Fibroblast of the conjunctiva (primary cell): ENCODE measurements at places on chromosomes 16 and 17.

- no peak for DNase-seq
Observed at GRCh38 chr17:50134206-50135110, 4.5 kb upstream of the SAMD14 start.

GRCh38 chr16:4064950-4065352, 51.3 kb downstream of the ADCY9 start:
- DNase-seq: no peak

GRCh38 chr17:39740357-39741111, 2.8 kb downstream of the GRB7 start:
- DNase-seq: no peak

GRCh38 chr17:42016941-42017865, at the start of gene DNAJC7:
DNAJC7 (minus strand) TSS chr17:42017439; CDS start chr17:42017416, 23 bp downstream.
- peak; percentile 79 for DNase-seq

DNA sequence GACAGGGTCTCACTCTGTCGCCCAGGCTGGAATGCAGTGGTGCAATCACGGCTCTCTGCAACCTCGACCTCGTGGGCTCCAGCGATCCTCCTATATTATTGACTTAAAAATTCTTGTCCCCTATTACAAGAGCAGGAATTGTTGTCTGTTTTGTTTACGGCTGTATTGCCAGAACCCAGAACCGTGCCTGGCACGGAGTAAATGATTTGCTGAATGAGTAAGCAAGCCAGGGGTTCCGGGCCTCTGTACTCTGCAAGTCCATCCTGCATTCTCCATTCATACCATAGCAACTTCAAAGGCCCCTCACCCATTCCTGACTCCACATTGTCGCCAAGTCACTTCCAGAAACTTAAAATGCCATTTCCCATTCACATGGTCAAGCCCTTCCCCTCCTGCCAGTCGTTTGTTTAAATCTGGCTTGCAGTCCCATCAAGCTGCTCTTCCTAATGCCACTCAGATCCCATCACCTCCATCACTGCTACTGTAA, 6.9 kb downstream of the ADCY9 start:
- no peak for DNase-seq

DNA sequence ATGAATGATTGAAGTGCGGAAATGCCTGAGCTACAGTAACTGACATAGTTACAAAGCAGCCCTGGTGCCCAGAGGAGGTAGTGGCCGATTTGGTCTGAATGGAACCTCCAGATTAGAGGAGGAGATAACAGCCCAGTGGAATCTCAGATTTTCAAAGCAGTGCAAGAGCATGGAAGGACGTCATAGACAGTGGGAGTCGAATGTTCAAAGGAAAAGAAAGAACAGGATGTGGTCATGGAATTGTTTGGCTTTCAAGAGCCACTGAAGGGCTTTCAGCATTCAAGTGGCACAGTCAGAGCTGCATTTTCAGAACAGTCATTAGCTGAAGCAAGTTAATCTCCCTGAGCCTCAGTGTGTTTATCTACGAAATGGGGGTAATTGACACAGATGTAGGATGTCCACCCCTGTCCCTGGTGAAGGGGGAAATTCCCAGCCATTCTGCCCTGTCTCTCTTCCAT, 104.6 kb upstream of the CACNG3 start:
- no peak for DNase-seq

DNA sequence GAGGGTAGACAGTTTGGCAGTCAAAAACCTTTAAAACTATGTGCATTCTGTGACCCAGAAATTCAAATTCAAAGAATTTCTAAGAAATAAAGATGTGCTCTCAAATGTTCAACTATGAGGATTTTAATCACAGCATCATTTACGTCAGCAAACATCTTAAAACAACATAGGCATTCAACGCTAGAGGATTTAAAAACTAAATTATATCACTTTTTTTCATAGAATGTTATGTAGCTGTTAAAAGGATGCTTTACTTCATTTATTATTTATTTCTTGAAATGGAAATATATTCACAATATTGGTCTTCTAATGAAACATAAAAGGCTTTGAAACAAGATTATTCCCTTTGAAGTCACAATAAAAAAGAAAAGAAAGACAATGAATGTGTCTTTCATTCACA, 3.6 kb downstream of the GLP2R start:
- no peak for DNase-seq

DNA sequence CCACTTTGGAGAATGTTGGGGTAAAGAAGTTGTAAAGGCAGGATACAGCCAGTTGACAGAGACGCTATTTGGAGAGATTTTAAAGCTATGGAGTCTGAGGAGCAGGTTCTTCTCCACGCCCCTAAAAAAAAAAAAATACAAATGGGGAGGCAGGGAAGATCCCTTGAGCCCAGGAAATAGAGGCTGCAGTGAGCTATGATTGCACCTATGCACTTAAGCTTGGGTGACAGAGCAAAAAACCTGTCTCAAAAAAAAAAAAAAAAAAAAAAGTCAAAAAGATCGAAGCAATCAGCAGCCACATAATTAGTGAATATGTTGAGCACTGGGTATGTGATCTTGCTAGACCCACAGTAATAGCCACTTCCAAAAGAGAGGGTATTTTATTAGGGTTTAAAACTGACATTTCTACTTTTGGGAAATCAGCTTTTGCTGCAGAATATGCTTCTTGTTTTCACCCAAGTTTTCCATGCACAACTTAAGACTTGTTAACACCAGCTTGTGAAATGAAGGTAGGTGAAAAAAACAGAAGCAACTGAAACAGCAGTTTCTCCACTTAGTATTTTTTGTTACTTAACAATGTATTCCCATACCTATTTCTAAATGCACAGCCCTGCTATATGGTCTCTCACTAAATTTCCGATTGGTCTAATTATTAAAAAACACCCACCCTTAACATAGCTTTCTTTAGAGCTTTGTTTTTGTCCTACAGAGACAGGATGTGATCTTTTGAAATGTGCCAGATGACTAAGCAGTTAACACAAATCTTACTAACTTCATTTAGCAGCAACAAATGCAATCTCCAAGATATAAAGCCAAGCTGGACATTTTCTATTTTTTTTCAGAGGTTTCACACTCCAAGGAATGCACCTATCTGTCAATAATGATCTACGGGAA, 2.5 kb upstream of the ARL6IP1 start:
- DNase-seq: peak; percentile 13

GRCh38 chr17:66438101-66438500, 135.7 kb downstream of the PRKCA start:
- DNase-seq: no peak

GRCh38 chr17:51152766-51153209, 571 bp upstream of the NME1 start:
- DNase-seq: no peak

GRCh38 chr16:26546573-26546972, 520.2 kb upstream of the C16orf82 start:
- no peak for DNase-seq

DNA sequence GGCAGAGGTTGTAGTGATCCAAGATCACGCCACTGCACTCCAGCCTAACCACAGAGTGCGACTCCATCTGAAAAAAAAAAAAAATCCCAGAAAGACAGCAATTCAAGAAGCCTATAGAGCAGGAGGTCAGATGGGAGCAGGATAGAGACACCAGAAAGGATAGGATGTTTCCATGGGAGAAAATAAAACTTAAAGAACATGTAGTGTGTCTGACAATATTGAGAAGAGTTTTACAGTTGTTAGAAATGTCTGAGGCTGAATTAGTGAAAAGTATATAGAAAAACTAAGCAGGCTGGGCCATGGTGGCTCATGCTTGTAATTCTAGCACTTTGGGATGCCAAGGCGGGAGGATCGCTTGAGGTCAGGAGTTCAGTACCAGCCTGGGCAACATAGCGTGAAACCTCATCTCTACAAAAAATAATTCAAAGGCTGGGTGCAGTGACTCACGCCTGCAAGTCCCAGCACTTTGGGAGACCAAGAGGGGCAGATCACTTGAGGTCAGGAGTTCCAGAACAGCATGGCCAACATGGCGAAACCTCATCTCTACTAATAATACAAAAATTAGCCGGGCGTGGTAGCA, 15.3 kb upstream of the TRIM37 start:
- no peak for DNase-seq

DNA sequence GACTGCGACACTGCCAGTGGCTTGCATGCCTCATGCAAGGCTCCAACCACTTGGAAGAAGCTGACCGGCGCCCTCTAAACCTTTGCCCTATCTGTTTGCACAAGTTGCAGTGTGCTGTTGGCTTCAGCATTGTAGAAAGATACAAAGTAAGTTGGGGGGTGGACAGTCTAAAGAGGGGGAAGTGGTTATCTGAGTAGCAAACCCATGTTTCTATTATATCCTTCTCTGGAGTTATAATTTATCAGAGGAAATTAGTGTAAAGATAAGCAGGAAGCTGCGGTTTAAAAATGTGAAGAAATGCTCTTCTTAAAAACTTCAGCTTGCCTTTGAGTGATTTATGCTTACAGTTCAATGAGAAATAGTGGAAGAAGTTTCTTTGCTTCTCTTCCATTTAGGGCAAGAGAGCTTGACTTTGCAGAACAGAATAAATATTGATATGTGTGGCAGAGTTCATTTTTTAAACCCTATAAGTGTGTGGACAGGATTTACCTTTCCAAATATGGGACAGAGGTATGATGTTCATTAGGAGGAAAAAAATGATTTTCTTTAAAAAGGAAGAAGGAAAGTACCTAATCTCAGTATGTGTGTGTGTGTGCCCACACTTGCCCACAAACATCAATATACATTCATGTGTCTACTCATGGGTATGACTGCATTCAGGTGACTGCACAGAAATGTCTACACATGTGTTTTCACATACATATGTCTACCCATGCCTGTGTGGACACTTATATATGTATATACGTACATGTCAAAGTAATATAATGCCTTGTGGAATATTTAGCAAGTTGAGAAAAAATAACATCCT, 8.1 kb downstream of the AMZ2 start:
- no peak for DNase-seq

- DNase-seq: no peak
Observed at GRCh38 chr16:74264811-74265210, 31.8 kb upstream of the PSMD7 start.

DNA sequence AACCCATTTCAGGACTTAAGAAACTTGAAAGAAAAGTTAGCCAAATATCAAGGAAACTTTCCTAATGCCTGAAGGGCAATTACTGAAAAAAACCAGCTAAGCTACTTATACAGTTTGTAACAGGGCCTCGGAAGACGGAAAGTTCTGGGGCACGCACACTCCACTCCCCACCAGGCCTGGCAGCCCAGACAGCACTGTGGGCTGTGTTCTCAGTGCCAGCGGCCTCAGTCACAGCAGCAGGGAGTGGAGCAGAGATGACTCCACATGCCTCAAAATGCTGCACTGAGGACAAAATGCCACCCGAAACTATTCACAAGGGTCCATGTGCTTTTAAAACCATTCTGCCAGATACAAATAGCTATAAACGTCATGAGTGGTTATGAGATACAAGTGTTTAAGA, 6.3 kb upstream of the ECI1 start:
- DNase-seq: no peak

GRCh38 chr16:84648595-84649510, 542 bp downstream of the KLHL36 start:
- DNase-seq: no peak

DNA sequence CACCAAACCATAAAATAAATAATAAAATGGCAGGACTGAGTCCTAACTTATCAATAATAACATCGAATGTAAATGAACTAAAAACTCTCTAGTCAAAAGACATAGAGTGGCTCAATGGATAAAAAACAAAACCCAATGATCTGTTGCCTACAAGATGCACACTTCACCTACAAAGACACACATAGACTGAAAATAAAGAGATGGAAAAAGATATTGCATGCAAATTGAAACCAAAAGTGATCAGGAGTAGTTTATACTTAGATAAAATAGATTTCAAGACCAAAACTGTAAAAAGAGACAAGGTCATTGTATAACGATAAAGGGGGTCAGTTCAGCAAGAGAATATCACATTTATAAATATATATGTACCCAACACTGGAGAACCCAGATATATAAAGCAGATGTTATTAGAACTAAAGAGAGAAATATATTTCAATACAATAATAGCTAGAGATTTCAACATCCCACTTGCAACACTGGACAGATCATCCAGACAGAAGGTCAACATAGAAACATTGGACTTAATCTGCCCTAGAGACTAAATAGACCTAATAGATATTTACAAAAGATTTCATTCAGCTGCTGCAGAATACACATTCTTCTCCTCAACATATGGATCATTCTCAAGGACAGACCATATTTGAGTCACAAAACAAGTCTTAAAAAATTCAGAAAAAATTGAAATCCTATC, 29.8 kb downstream of the SLC47A2 start:
- DNase-seq: peak; percentile 12

DNA sequence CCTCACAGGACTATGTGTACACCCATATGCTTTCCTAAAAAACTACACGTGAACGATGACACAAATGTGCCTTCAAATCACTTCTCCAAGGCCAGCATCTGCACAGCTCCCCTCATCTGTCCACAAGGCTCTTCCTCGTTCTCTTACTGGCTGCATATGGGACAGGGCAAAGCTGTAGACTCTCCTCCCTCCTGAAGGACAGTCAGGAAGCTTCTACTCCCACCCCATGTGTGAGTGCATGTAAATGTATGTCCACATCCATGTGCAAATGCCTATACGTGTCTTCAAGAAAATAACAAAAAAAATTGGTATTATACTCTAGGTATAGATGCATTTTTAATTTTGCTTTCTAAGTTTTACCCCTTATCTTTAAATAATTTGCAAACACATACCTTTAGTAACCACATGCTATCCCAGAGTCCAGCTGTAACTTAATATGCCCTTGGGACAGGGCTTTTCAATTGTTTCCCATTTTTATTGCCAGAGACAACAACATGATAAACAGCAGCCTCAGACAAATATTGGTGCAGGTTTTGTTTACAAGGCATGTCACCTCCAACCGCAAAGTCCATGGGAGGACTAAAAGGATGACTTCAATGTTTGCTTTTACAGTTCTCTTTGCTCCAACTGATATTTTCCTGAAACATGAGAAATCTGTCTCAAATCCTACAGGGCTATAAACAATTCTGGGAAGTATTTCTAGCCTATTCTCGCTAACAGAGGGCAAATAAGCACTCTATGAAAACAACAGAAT, 31.6 kb upstream of the FAAP100 start:
- DNase-seq: no peak

DNA sequence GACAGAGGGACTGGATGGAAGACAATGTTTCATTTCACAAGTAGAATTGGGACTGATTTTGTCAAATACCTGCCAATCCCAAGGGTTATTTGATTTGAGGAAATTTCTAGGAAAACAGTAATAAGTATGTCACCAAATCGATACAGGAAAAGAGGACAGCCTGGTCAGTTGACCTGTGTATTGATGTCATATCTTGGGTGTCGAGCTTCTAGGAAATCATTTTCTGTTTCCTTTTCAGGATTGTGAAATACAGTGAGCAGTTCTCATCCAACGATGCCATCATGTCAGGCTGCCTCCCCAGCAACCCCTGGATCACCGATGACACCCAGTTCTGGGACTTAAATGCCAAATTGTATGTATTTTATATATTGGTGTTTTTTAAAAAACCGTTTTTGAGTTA, 56.1 kb downstream of the RGS9 start:
- no peak for DNase-seq

GRCh38 chr16:55120408-55120807, 189.7 kb downstream of the IRX5 start:
- DNase-seq: no peak

- no peak for DNase-seq
Observed at GRCh38 chr16:4261557-4262172, 11.2 kb downstream of the TFAP4 start.
